Stimulated activated CD8-positive, alpha-beta memory T cell treated with anti-CD3 and anti-CD28 coated beads, Interleukin-4, amount 100 ng/mL, for 1 hour (primary cell): ENCODE measurements at places on chromosomes 1 and 21.

DNA sequence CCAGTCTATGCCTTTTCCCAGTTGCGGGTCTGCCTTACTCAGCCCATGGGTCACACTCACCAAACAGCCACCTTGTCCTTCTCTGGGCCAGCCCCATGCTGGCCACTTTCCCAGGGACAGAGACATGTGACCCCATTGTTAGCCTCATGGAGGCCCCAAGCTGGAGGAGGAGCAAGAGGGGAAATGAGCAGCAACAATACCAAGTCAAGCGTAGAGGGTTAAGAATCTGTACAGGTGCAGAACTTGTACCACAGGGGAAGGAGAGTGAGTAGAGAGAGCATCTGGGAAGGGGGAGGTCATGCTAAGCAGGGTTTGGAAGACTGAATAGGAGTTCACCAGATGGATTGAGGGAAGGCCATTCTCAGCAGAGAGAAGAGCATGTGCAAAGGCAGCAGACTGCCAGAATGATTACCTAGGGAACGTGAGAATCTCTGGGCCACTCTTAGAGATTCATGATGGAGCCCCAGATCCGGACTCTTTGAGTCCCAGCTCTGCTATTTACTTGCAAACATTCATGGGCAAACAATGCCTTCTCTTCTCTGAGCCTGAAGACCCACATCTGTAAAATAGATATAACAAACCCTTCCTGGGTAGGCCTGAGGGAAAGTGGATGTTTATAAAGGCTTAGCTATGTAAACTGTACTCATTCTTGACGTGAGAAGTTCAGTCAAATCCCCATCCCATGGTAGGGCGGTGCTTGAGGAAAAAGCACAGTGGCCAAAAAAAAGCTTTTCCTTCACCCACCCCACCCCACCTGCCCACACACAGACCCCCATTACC lies 2.8 kb upstream of the SLC2A1 start:
- DNase-seq, result no peak

DNA sequence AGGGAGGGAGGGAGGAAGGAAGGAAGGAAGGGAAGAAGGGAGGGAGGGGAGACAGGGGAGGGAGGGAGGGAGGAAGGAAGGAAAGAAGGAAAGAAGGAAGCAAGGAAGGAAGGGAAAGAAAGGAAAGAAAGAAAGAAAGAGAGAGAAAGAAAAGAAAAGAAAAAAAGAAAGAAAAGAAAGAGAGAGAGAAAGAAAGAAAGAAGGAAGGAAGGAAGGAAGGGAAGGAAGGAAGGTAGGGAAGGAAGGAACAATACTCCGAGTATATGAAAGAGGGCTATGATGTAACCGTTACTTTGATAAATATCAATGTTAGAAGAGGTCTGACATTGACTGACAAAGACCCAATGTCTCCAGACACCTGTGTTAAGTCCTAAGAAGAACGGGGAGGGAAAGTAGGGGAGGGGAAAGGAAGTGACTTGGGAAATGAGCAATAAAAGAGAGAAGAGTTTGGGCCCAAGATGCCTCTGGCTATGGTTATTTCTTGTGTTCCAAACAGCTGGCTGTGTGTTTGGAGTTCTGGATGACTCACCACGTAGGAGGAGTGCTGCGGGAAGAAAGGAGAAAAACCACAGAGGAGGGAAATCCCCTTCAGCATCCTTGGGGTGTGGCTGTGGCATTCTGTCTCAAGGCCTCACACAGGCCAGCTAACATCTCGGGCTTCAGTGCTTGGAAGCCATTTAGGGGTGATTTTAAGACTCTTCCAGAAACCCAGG lies 37.0 kb upstream of the RXRG start:
- DNase-seq, result no peak

GRCh38 chr1:205927676-205928075 lies 15.6 kb downstream of the SLC26A9 start:
- no peak for DNase-seq

DNA sequence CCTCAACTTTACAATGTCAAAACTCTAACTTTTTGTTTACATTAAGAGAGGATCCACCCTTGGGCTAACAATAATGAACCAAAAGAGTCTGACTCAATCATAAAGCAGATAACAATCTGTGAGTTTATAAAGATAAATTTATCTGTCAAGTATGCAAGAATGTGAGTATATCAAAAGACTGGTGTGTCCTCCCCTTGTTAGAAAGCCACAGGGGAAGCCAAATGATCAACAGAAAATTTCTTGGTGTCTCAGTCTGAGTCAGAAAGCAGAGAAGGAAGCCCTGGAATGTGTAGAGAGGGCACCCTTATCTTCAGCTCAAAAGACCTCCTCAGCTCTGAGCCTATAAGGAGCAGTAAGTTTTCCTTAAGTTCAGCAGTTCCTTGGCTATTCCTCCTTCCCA lies 13.9 kb upstream of the PDIK1L start:
- no peak for DNase-seq

DNA sequence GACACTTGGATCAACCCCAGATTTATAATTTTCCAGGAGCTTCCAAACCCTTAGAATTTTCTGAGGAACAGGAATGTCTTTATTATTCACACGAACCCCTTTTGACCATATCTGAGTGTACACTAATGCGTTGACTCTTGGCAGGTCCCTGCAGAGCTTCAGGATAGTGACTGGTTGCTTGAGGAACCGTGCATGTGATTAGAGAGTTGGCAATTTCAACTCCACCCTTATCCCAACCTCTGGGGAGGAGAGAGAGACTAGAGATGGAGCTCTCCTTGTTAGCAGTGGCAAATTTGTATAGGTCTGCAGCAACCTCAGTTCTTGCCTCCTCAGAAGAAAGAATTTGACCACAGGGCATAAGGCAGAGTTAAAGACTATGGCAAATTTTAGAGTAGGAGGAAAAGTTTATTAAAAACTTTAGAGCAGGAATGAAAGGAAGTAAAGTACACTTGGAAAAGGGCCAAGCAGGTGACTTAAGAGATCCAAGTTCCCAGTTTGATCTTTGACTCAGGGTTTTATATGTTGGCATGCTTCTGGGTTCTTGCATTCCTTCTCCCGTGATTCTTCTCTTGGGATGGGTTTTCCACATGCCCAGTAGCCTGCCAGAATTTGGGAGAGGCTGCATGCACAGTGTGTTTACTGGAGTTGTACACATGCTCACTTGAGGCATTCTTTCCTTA lies 93.8 kb upstream of the ETV3 start:
- no peak for DNase-seq

GRCh38 chr21:41526478-41527087 lies 18.6 kb upstream of the TMPRSS2 start:
- DNase-seq, result no peak

- DNase-seq, result no peak
Measured at GRCh38 chr1:7508052-7508933, 262.8 kb upstream of the VAMP3 start.

GRCh38 chr1:41847733-41848132 lies 71.0 kb downstream of the HIVEP3 start:
- DNase-seq, result no peak

DNA sequence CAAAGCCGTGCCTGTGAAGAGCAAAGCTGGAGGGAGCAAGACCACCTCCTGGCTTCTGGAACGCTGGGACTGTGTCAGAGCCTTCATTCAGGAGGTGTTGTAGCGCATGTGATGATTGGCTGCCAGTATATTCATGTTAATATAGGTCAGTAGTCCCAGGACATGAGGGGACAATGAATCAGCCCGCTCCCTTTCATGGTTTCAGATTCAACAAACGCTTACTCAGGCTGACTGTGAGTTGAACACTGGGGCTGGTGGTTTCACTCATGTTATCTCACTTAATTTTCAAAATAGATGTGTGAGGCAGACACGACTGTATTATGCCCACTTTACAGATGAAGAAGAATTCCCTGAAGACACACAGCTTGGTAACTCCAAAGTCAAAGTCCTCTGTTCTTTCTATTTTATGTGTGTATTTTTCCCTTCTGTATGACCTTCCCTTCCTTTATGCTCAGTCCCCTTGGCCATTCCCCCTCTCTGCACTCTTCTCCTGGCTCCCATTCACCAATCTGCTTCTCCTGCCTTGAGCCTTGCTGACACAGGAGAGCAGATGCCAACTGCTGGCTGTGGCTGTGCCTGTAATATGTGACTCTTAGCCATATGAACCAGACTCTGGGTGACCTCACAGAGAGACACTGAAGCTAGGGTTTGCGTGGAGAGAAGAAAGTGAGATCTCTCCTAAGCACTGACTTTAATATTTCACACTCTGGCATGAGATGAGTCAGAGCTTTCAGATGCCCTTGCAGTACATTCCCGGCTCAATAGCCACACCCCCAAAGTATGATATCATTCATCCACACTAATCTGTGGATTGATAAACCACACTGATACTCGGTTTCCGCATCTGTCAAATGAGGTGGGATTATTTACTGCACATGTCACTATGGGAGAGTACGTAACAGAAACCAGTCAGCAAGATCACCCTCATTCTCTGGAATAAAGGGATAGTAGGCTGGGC lies 31.4 kb upstream of the KIRREL1 start:
- DNase-seq, result no peak

DNA sequence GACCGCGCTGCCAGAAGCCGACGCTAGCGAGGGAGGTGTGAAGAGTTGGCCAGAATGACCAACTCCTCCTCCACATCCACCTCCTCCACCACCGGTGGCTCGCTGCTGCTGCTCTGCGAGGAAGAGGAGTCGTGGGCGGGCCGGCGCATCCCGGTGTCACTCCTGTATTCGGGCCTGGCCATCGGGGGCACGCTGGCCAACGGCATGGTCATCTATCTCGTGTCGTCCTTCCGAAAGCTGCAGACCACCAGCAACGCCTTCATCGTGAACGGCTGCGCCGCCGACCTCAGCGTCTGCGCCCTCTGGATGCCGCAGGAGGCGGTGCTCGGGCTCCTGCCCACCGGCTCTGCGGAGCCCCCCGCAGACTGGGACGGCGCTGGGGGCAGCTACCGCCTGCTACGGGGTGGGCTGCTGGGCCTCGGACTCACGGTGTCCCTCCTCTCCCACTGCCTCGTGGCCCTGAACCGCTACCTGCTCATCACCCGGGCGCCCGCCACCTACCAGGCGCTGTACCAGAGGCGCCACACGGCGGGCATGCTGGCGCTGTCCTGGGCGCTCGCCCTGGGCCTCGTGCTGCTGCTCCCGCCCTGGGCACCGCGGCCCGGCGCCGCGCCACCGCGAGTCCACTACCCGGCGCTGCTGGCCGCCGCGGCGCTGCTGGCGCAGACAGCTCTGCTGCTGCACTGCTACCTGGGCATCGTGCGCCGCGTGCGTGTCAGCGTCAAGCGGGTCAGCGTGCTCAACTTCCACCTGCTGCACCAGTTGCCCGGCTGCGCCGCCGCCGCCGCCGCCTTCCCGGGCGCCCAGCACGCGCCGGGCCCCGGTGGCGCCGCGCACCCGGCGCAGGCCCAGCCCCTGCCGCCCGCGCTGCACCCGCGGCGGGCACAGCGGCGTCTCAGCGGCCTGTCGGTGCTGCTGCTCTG lies 1.2 kb downstream of the GPR88 start:
- no peak for DNase-seq
